ENCODE measurements at places on chromosomes 6 and 20.

DNA sequence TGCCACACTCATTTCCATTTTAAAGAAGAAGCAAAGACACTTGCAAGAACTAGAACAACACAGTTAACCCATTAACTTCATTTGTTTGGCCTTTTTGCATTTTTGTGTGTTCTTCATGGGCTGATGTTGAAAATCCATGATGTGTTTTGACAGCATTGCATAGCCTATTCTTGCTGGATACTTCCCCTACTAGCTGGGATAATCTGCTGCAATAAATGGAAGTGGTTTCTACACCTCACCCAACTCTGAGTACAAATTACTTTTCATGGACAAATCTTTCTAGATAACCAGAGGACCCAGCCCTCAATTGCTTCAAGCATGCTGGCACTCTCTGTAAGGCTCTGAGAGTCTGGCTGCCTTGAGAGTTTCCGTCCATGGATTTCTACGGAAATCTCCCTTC, 26.5 kb downstream of the CST9L start:
- DNase-seq: no peak

GRCh38 chr6:38509713-38510112, 130.0 kb downstream of the BTBD9 start:
- DNase-seq: peak; percentile 72

- DNase-seq: no peak
Measured at GRCh38 chr6:45634231-45634630, 256.5 kb upstream of the SUPT3H start.

GRCh38 chr6:79544299-79544927, 7.2 kb upstream of the LCA5 start:
- DNase-seq: peak; percentile 83

DNA sequence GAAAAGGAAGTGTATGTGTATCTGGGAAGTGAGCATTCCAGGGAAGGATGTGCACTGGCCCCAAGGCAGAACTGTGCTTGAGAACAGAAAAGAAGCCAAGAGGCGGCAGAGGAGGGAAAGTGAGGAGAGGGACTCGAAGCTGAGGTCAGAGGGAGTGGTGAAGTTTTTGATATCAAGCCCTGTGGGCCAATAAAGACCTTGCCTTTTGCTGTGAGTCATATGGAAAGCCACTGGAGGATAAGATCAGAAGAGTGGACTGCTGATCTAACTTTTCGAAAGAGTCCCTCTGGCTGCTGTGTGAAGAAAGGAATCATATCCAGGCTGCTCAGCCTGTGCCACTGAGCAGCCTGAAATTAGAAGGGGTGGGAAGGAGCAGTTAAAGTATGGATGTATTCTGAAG, 99.4 kb downstream of the EYA4 start:
- DNase-seq: no peak

DNA sequence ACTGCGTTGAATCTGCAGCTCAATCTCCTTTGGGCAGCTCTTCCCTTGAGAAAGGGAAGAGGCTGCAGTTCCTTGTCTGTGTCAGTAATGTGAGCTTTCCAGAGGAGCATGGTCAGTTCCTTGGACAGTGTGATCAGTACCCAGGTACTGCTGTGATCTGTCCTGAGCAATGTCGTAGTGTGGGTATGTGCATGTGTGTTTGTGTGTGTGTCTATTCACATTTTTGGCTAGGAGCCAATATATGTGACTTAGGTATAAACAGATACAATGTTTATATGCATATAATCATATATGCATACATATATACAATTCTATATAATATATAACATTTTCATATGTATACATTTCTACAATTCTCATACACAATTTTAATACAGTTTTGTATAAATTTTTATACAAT, 85.4 kb upstream of the OLIG3 start:
- DNase-seq: no peak

GRCh38 chr20:363319-364078, 16.6 kb downstream of the NRSN2 start:
- peak; percentile 17 for DNase-seq

- DNase-seq: peak; percentile 72
Measured at GRCh38 chr6:89311853-89312531, 3.1 kb downstream of the GABRR2 start.

DNA sequence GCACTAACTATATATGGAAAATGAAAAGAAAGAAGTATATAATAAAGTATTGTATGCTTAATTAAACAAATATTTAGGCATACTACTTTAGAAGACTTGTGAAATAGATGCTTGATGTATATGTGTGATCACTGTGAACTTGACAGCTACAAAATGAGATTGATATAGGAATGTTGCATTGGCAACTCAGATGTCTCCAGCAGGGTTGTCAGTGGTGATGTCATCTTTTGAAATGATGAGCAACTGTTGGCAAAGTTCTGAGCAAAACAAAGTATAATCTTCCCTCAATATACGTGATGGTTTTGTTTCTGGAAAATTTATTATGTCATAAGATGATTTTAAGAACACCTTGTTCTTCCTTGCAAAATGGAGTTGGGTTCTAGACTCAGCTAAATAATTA, 133.8 kb downstream of the ARID1B start:
- no peak for DNase-seq

GRCh38 chr20:62603021-62603906, 39.0 kb upstream of the SLCO4A1 start:
- DNase-seq: peak; percentile 36

DNA sequence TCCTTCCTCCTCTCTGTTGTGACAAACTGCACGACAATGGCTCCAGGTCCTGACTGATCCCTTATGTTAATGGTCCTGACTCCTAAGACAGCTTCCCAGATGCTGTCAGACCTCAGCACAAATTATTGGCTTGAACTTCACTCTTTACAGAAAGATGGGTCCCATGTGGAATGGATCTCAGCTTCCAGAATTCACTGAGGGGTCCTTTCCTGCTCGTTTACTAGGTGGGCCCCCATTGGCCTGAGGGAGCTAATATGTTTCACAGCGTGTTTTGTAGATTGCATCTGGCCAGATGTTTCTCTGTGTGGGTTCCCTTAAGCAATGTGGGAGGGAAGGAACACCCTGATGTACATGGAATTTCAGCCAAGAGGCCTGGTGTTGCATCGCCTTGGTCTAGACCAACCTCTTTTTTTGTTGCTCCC, 826.6 kb downstream of the MAFB start:
- peak; percentile 53 for DNase-seq

- DNase-seq: peak; percentile 83
Measured at GRCh38 chr6:31763619-31763940, 1.1 kb downstream of the SAPCD1 start.

DNA sequence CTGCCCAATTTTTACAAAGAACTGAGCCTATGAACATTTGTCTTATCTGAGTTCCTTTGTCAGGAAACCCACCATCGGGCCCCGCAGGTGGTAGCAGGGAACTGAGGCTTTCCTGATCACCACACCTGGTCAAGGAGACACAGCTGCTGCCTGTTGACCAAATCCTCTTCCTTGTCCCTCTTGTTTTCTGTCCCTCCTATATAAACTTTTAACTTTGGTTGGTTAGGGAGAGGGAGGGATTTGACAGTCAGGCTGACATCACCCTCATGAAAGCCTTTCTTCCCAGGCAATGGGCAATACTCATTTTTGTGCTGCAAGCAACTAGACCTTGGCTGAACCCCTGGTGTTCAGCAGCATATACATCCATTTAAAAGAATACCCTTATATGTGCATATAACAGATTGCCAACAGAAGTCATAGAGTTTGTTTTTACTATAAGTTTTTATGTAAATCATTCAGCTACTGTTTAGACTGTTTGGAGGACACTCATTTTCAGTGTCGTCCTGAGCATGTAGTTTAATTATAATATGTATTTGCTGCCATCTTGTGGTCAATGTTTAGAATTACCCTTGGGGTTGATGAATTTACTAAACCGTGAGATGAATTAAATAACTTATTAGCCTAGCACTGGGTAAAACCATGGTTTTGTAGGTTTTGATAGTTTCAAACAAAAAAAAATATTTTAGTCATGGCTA, 17.0 kb downstream of the CRISP1 start:
- DNase-seq: peak; percentile 54

GRCh38 chr6:144339859-144340452, 54.8 kb downstream of the UTRN start:
- DNase-seq: no peak

DNA sequence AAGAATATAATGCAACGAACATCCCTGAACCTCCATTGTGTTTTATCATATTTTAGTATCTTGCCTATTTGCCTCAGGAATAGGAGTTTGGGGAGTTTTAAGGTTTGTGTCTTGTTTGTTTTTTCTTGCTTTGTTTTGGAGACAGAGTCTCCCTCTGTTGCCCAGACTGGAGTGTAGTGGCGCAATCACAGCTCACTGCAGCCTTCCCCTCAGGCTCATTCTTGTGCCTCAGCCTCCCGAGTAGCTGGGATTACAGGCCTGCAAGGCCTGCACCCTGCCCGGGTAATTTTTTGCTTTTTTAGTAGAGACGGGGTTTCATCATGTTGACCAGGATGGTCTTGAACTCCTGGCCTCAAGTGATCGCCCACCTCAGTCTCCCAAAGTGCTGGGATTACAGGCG, 63.3 kb upstream of the CARMIL1 start:
- DNase-seq: peak; percentile 23

GRCh38 chr6:138240476-138241245, 22.4 kb upstream of the PBOV1 start:
- peak; percentile 14 for DNase-seq

DNA sequence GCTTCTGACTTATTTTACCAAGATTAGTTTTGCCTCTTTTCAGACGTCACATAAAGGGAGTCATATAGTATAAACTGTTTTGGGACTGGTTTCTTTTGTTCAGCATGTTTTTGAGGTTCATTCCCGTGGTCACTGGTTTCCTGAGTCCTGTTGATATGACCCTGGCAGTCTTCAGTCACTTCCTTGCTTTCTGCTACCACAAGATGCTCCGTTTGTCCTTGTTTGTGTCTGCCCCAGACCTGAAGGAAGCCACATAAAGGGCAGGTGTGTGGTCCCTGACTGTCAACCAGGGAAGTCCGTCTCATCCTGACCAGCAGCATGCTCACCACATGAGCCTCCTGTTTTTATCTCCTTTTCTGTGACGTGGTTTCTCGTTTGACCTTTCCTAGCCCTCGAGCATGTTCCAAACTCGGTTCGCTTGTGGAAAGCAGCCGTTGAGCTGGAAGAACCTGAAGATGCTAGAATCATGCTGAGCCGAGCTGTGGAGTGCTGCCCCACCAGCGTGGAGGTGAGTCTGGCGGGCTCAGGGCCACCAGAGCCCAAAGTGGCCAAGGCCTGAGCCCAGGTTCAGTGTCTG, 26.1 kb upstream of the C20orf204 start:
- DNase-seq: no peak

- peak; percentile 84 for DNase-seq
Measured at GRCh38 chr6:26568601-26569432, 27.9 kb upstream of the ABT1 start.

- DNase-seq: peak; percentile 100
Measured at GRCh38 chr6:132131758-132132157, 180.6 kb upstream of the CCN2 start.

GRCh38 chr20:33373735-33374605, 27.3 kb downstream of the CDK5RAP1 start:
- DNase-seq: peak; percentile 73

DNA sequence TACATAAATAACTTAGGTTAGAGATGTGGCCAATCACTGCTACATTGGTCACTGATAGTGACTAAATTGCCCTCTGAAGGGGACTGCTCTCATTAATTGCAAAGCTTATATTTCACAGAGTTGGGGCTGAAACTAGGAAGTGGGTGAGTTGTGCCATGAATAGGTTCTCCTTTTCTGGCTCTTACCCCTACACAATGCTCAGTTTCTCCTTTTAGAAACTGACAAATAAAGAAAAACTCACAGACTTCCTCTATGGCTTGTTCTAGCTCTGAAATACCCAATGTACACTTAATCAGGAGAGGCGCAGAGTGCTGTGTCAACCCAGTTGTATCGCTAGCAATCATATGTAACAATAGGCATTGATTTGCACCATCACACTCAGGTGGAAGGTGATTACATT, 41.2 kb upstream of the PROKR2 start:
- DNase-seq: no peak

DNA sequence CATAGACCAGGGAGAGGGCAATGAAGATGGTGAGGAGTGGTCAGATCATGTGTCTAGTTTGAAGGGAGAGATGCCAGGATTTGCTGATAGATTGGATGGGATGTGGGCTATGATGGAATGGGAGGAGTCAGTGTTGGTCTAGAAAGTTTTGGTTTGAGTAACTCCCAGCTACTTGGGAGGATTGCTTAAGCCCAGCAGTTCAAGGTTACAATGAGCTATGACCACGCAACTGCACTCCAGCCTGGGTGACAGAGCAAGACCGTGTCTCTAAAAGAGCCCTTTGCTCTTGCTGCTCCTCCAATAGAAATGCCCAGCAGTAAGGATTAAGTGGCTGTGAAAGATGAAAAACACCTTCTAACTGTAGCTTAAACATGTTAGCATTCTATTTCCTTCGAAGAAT, 18.2 kb upstream of the LAMP5 start:
- no peak for DNase-seq

DNA sequence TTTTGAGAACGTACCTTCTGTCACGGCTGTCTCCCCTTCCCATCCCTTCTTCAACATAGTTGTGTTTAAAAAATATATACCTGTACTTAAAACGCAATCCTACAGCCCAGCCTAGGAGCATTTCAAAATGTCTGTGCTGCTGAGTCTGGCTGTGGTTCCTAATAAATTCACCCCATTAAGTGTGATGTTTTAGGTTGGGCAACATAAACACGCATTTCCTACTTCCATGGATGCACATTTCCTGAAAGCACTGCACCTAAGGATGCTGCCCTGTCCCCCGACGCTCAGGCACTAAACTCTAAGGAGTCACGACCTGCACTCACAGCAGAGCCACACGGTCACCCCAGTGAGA, 1.2 kb downstream of the REV3L start:
- peak; percentile 34 for DNase-seq

DNA sequence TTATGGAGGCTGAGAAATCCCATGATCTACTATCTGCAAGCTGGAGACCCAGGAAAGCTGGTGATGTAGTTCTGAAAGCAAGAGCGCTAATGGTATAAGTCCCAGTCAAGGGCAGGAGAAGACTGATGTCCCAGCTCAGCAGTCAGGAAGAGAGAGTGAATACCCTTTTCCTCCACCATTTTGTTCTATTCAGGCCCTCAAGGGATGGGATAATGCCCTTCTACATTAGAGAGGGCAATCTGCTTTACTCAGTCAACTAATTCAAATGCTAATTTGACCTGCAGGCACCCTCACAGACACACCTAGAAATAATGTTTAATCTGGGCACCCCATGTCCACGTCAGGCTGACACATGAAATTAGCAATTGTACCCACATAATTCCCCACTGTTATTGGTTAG, 10.8 kb upstream of the FYN start:
- no peak for DNase-seq

DNA sequence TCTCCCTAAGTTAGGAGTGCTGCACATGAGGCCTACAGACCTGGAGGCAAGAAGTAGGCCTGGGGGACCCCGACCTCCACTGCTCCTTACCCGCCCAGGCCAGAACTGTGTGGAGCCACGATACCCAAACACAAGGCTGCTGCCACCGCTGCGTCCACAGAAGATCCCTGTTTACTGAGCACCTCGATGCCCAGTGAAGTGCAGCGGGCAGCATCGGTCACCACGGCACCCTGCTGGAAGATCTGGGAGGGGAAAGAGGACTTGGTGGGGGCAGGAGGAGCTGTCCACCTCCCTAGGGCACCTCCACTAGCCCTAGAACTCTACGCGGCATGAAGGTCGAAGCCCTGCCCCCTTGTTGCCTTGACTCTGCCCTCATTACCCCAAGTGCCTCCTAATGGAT, 9.9 kb downstream of the GGT7 start:
- DNase-seq: no peak

- DNase-seq: no peak
Measured at GRCh38 chr6:1773700-1774099, 164.0 kb downstream of the FOXC1 start.
